CD4-positive, alpha-beta T cell treated with Interleukin-15 for 1 hour (primary cell): ENCODE measurements at places on chromosomes 11 and 22.

- DNase-seq, result no peak
Observed at GRCh38 chr11:22711880-22712279, 45.5 kb downstream of the GAS2 start.

- no peak for DNase-seq
Observed at GRCh38 chr11:17760102-17761029, 25.8 kb downstream of the KCNC1 start.

DNA sequence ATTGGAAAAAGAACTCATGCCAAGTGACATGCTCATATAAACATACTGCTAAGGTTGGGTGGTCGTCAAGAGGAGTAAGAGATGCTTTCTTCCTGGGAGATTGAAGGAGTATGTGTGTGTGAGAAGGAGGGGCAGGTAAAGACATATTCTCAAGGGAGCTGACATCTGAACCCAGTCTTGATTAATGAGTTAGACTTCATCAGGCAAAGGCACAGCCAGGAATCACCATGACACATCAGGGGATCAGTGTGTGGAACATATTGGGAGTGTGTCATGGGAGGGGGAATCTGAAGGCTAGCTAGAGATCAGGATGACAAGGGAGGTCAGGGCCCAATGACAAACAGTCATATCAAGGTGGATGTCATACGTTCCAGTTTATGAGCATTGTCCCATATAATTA is 14.9 kb downstream of the CNTF start:
- no peak for DNase-seq

DNA sequence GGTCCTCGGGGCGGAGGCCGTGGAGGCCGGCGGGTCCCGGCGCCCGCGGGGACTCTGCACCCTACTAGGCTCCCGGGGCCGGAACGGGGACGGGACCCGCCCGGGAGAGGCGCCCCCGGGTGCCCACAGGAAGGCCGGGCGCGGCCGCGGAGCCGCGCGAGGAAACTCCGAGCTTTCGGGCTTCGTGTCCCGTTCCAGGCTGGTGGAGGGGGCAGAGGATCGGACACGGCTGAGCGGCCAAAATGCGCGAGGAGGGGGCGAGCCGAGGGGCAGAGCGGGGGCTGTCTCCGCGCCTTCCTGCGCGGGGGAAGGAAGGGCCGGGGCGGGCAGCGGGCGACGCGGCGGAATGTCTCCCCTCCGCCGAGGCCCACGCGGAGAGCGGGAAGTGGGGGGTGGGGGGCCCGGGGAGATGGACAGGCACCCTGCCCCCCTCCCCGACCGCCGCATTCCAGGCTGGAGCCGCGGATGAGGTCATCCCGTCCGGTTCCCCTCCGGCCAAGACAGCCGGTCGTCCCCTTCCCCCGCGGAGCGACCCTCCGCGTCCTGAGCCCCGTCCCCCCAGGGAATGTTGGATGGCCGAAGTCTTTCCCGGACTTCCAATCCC is 430 bp downstream of the CDC42EP1 start:
- no peak for DNase-seq

- DNase-seq, result no peak
Observed at GRCh38 chr11:44029977-44030911, 17.5 kb upstream of the ACCSL start.

GRCh38 chr11:77502346-77502905 is 28.5 kb upstream of the PAK1 start:
- no peak for DNase-seq

DNA sequence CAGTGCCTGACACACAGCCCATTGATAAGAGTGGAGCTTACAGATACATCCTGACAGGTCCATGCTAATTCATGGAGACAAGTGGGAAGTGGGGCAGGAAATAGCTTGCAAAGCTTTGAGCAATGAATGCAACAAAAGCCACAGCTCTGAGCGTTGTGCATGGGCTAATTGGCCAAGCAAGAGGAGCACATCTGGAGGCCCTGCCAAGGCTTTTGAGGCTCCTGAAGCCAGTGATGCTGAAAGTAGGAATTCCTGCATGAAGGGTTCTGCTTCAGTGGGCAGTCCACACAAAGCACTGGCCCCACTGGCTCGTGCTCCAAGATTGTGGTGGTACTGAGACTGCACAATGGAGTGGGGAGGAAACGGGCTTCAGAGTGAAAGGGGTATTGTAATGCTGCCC is 103.8 kb upstream of the CSNK2A3 start:
- DNase-seq, result no peak

DNA sequence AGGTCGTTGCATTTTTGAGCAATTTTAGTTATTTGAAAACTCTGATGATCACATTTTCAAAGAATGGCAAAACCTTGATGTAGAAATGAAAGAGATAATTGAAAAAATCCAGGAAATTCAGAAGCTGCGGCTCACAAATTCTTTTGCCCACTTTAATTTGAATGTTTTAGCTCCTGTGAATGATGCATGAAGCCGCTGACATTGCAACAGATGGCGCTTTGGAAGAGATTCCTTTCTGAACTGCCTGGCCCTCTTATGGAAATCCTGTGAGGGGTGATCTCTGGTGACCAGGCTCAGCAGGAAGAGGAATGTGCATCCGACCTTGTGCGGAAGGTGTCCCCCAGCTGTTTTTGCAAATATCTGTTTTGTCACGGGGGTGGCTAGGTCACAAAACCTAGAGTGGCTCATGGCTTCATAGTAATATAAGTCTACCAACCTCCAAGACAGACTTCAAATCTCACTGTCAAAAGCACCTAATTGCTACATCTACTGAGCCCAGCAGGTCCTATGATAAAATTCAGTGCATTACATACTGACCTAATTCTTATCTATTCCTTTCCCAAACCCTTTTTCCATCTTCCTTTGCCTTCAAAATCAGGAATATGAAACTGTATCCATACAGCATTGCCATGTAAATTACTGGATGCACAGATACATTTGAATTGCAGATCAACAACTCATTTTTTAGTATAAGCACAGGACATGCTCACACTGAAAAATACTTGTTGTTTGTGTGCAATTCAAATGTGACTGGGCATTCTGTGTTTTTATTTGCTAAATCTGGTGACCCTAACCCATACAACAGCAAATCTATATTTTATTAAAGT is 412.7 kb downstream of the ETS1 start:
- no peak for DNase-seq

GRCh38 chr22:26671317-26672059 is 14.1 kb downstream of the MIAT start:
- peak; percentile 77 for DNase-seq

- DNase-seq, result no peak
Observed at GRCh38 chr11:118491041-118491440, 36.2 kb upstream of the TTC36 start.
